ENCODE measurements at places on chromosomes 7 and 10.

- peak; percentile 14 for DNase-seq
Observed at GRCh38 chr10:52313933-52314821, at the start of gene DKK1. DKK1 (plus strand) TSS chr10:52314281; CDS start chr10:52314435, 154 bp downstream.

DNA sequence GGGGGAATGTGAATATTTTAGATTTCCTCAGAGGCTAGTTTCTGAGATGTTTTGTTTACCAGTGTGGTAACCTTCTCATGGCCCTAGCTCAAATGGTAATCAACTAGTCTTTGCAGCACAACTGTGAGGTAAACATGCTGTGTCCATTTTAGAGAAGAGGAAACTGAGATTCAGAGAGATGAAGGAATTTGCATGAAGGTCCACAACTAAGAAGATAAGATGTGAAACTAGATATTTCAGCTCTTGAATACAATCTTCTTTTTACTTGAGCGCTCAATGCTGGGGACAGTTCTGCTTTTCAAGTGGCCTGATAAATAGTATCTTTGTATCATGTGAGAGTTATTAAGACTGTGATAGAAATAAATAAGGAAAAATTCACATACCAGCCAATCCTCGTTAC lies 245.4 kb downstream of the AUTS2 start:
- DNase-seq = no peak

- DNase-seq = no peak
Observed at GRCh38 chr10:31479752-31480151, 160.7 kb downstream of the ZEB1 start.

DNA sequence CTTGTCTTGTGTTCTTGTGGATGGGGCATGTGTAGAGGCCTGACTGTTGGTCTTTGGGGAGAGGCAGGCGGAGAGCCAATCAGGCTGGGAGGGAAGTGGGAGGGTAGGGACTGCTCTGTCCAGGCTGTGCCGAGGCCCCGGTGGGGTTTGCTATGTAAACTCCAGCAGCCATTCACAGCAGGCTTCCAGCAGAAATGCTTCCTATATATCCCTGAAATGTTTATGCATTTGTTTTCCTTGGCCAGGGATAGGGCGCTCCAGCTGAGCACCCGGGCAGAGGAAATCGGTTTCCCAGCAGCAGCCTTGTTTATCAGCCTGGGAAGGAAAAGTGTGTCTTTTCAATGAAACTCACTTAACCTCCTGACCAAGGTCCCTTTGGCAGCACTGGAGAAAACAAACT lies 18.3 kb upstream of the AQP1 start:
- no peak for DNase-seq

DNA sequence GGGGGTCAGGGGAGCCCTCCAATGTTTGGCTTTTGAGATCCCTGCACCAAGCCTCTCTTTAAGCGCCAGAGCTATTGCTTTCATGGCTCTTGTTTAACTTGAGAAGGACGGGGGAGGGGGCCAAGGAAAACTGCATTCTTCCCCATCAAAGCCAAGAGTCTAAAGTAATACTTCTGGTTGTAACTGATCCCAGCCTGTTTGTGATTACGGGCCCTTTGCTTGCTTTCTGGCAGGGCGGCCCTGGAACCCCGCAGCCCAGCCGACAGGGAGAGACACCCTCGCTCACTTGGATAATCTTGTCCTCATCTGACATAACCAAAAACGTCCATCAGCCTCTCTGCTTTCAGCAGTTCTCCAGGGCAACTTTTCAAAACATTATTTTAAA lies 154.7 kb downstream of the NEURL1 start:
- no peak for DNase-seq

GRCh38 chr10:21141946-21142492 lies 244.9 kb upstream of the NEBL start:
- DNase-seq = no peak

DNA sequence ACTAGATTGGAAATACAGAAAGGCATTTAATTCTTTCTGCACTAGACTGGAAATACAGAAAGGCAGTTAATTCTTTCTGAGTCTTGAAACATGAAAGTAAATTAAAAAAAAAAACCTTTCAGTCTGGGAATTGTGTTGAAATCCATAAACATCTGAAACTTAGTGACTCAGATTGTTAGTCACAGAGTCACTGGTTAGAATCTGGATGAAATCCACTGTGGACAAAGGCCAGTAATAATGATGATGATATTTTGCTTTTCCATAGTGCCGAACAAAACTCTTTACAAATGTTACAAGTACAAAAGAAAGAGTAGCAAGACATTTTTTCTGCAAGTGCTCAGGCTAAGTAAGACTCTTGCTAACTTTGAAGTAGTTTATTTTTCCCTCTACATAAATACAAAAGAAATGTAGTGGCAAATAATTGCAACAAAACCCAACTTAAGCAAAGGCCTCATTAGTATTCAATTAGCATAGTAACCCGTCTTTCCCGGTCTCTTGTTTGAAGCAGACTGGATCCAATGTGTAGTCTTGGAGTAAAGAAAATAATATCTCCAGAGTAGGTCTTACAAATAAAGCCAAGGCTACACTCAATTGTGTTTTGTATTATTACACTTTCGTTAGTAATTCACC lies 5.8 kb upstream of the PRTFDC1 start:
- DNase-seq = no peak

DNA sequence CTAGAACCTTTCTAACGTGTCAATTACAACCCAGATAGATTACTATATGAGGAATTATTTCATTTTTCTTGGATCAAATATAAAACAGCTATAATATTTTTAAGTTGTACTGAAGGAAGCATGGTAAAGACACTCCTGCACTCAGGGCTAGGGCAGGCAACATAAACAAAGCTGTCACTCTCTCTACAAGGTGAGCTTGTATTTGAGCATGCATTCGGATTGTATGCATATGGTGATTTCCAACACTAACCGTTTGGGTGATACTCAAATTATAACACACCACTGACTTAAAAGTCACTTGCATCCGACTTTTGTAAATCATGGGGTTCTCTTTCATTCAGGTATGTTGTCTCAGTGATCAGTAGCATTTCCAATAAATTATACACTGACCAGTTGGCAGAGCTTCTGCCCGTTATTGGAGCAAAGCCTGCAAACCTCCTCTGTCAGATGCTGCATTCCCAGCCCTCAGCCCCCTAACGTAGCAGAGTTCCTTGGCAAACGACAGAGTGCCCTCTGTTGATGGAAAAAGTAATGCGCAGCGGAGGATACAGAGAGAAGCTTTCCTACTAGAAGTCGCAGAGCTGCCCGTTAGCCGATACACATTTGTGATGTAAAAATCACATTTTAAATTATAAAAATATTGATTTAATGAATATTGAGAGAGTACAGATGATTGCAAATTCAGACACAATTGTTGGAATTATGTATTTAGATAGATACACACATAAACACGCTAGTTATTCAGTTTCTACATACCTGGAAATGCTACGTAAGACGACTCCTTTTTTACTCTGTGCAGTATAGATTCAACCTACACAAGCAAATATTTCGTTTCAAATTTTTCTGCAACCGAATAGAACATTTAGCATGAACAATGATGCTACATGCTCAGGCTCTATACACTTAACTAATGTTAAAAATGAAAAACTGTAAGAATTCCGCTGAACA lies 173.9 kb upstream of the SP4 start:
- peak; percentile 25 for DNase-seq

DNA sequence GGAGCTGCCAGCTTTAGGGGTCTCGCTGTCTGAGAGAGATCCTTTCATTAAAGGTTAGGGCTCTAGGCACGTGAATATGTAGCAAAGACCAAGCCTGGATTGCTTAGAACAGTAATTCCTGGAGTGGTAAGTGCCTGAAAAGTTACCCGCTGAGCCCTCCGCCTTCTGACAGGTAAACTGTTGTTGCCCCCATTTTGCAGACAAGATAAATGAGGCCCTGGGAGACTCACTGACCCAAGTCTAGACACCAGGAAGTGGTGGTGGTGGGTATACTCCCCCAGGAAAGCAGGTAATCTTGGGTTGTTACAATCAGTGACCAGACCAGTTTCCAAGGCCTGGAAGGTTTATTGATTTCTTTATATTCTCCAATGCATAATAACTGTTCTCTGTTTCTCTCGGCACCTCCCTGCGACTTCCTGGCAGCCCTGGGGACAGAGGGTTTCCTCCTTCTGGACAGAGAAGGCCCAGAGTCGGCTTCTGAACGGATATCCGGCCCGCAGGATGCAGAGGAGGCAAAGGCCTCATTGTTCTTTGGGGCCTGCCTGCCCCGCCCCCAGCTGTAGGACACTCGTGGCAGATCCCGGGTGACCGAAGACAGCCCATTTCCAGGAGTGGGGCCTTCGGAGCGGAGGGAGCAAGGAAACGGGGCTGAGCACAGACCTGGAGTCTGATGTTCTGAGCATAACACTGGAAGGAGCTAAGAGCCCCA lies 1.3 kb upstream of the GRK5 start:
- peak; percentile 31 for DNase-seq

GRCh38 chr10:76218035-76218434 lies 786.6 kb downstream of the LRMDA start:
- DNase-seq = no peak

GRCh38 chr7:29287366-29287765 lies 92.8 kb downstream of the CHN2 start:
- no peak for DNase-seq

- DNase-seq = no peak
Observed at GRCh38 chr10:30827531-30828120, 198.1 kb upstream of the LYZL2 start.

DNA sequence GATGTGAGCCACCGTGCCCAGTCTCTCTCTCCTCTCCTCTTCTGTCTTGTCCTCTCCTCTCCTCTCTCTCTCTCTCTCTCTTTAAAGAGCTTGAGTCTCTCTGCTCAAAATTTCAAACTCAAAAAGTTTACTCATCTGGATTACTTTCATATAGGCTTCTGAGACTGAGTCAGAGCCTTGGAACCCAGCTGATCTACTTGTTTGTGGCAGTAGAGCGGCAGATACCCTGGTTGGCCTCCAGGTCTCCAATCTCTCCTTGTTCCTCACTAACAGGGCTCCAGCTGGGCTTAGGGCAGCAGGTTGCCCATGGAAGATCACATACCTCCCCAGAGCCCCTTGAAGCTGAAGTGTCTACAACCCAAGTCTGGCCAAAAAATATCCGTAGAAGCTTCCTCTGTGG lies 51.0 kb downstream of the HHEX start:
- DNase-seq = no peak

DNA sequence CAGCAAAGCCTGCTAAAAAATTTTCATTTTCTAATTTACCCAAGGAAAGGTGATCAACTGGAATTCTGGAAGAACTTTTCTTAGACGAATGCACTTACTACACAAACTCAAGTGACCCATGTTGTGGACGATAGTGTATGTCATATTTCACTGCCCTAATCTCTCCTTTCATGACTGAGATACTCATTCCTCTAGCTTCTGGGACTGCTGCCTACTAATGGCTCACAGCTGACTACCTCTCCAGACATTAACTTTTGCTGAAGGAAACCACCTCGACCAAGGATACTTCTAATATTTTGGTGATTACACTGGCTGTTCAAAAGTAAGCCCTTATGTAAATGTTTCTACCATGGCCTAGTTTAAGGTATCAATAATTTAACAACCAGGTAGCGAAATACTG lies 959.9 kb upstream of the GHITM start:
- DNase-seq = no peak

DNA sequence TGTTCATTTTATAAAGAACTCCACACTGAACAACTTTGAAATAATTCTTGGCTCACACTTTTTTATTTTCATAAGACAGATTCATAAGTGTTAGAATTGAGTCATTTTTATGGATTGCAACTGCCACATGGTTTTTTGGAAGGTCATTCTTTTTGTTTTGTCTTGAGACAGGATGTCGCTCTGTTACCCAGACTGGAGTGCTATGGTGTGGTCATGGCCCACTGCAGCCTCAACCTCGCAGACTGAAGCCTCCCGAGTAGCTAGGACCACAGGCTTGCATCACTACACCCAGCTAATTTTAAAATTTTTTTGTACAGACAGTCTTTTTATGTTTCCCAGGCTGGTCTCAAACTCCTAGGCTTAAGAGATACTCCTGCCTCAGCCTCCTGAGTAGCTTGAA lies 20.3 kb downstream of the BMS1 start:
- DNase-seq = no peak

DNA sequence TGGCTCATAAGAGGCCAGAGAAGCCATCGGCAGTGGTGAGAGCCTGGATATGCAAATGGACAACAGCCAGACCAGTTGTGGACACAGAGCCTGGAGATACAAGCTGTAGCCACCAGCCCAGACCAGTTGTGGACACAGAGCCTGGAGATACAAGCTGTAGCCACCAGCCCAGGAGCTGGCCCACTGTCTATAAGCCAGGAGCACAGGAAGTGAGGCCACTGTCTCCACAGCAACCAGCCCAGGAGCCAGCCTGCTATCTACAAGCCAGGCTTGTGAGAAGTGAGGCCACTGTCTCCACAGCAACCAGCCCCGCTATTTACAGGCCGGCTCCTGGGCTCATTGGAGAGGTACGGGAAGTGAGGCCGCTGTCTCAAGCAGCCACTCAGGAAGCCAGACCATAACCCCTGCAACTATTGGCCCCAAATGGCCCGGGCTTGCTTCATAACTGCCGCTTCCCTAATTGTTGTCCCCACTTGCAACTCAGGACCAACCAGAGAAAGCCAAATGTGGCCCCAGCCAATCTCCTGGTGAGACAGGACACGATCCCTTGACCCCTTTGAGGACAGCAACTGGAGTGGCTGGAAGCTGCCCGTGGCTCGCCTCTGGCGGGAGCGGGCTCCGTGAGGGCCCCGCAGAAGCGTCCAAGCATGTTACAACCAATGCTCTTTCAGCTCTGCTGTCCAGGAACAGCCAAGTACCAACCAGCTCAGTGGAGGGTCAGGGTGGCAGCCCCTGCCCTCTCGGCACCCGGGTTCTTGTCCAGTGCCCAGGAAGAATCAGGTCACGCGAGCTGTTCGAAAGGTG lies 44.1 kb upstream of the CNPY1 start:
- DNase-seq = peak; percentile 49

DNA sequence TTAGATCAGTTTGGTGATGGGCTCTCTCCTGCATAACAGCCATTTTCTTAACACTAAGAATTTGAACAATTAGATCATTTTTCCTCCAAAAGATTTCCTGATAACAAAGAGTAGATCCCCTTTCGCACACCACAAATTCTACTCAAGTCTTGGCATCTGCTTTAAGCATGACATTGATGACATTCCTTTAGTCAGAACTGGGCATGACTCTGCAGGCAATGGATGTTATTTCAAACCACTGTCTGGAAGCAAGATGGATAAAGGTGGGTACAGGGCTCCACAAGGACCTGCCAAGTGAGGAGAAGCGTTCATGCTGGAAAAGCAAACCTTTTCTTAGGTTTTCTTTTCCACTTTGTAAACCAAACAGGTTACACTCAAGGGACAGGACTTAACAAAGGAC lies 123.5 kb downstream of the GLCCI1 start:
- no peak for DNase-seq

DNA sequence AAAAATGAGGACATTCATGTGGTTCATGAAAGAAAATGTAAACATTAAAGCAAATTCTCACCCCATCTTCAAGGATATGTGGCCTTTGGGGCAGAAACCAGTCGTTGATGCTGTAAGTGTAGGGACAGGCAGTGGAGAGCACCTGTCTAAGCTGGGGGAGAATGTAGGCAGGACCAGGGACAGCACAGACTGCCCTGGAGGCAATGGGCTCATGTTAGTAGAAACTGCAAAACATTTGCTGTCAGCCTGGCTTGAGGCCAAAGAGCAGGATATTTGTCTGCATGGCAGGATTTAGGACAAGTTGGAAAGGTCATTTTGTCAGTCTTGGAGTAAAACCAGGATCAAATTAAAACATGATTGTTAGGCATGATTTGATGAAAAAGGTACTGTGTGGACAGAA lies 211.6 kb upstream of the AGK start:
- DNase-seq = no peak

Measured in occipital lobe (tissue), 3 donors.